Airway epithelial cell (primary cell): ENCODE measurements at places on chromosomes 3 and 15. TPM values are rescaled to one million over a fixed set of nuclear protein-coding genes. Genes with fewer than 3 reads are reported as not detected.

Gene SRGAP3
- 16.1 and 18.8 TPM in 2 replicates for total RNA-seq

Gene LMAN1L
- not detected in 2 replicates for total RNA-seq

Gene GNB5
- total RNA-seq, result 33.0 and 36.1 TPM in 2 replicates

Gene WNT5A
- 9.6 and 17.0 TPM in 2 replicates for total RNA-seq

Gene WDR49
- total RNA-seq, result not detected in 2 replicates

Gene TNK2
- 25.5 and 26.8 TPM in 2 replicates for total RNA-seq

Gene GMPS
- 45.7 and 54.1 TPM in 2 replicates for total RNA-seq

Gene SEC22C
- 39.2 and 46.8 TPM in 2 replicates for total RNA-seq

Gene CIP2A
- total RNA-seq, result 12.8 and 15.2 TPM in 2 replicates

Gene GP5
- not detected in 2 replicates for total RNA-seq

Gene ADGRG7
- total RNA-seq, result not detected in 2 replicates

Gene CHRNA7
- total RNA-seq, result 0.28 and 0.85 TPM in 2 replicates

Gene NLGN1
- 0.05 and 0.14 TPM in 2 replicates for total RNA-seq

Gene EPHB1
- total RNA-seq, result not detected in 2 replicates

Gene ASB14
- not detected in 2 replicates for total RNA-seq

Gene IP6K2
- 86.9 and 103 TPM in 2 replicates for total RNA-seq

Gene PLAAT1
- 1.6 and 2.0 TPM in 2 replicates for total RNA-seq

Gene MAGEL2
- total RNA-seq, result not detected in 2 replicates
